ENCODE measurements at places on chromosomes 7 and 10. TPM values are rescaled to one million over a fixed set of nuclear protein-coding genes. Genes with fewer than 3 reads are reported as not detected.
A peak's percentile ranks its signal among the peaks of the same experiment; 100 is the strongest.

Gene LRRC18
- total RNA-seq = not detected

- DNase-seq = no peak
These were observed 88.1 kb downstream of the COBL start for GRCh38 chr7:51228386-51228958.

Gene ITPRID1
- 1.2 TPM for total RNA-seq

DNA sequence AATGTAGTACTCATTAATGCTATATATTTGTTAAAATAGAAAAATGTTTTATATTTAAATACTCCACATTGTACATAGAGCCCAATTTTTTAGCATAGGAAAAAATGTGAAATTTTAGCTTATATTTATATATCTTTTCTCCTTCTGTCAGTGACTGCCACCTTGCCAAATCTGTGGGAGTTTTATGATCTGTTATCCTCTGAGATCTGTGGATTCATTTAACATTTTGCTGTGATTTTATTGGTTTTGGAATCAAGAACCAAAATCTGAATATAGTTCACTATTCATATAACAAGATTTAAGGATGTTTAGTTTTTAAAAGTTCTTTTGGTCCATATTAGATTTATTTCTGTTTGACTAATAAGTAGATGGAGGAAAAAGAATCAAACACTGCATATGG is 127.9 kb downstream of the PPP1R9A start:
- DNase-seq = no peak

DNA sequence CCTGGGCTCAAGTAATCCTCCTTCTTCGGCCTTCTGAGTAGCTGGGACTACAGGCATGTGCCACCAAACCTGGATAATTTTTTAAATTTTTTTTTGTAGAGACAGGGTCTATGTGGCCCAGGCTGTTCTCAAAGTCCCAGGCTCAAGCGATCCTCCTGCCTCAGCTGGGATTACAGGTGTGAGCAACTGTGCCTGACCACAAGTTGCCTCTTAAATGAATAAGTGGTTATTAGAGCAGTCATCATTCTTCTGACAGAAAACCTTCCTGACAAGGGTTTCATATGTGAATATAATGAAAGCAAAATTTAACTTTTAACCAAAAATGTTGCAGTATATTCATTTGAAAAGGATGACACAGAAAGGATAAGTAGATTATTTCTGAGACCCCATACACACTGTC is 532.5 kb downstream of the GRM8 start:
- DNase-seq = no peak

Gene ASZ1
- total RNA-seq = not detected

Gene PLAC9
- total RNA-seq = 7.4 TPM

DNA sequence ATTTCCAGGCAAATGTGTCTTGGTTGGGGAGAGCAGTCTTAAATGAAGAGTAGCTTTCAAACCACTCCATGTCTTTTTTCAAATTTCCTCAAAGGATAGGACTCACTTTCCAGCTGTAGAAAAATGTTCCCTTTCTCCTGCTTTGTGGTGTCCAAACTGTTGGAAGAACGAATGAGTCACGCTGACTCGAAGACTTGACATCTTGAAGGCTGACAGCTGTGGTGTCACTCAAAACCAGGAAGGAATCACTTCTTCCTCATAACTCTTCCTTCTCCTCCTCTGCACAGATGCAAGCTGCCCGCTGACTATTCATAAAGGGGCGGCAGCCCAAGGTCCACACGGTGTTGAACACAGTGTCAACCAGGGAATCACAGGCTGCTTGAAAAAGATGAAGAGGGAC is 19.2 kb downstream of the PLA2G12B start:
- no peak for DNase-seq

- peak; percentile 90 for DNase-seq
These were observed at the start of gene STAMBPL1 for GRCh38 chr10:88879534-88880281. Gene STAMBPL1 (plus strand): TSS chr10:88880245. CDS start chr10:88901709, 21,464 bp downstream.

DNA sequence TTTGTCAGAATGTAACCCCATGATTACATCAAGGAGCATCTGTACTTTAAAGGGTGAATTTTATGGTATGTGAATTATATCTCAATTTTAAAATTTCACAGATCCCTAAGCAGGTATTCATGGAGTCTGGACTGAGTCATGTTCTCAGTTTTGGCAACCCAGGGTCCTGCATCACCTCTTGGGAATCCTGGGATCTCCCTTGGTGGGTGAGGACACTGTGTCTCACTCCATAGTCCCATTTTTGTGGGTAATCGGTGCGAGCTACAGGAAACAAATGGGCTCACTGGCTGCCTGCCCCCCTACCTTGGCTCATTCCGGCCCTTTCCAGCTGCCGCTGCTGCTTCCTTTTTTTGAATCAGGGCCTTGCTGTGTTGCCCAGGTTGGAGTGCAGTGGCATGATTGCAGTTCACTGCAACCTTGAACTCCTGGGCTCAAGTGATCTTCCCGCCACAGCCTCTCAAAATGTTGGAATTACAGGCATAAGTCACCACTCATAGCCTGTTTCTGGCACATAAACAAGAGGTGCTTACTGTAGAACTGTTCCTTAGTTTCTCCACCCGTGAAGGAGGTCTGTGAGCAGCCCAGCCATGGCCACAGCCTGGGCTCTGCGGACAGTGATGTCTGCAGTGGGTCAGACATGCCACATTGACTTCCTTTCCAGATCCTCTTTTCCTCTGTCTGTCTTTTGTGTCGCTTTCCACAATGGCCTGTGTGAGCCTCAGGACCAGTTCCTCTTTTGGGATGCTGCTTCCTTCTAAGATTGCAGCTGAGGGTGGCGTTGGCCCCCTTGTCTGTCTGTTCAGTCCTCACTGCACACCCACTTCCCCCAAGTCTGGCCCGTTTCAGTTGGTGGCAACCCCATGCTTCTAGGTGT is 14.5 kb downstream of the PALD1 start:
- peak; percentile 78 for DNase-seq

Gene NUTM2E
- not detected for total RNA-seq

Gene LZTS2
- 53.7 TPM for total RNA-seq

Gene VSIR
- 136 TPM for total RNA-seq

DNA sequence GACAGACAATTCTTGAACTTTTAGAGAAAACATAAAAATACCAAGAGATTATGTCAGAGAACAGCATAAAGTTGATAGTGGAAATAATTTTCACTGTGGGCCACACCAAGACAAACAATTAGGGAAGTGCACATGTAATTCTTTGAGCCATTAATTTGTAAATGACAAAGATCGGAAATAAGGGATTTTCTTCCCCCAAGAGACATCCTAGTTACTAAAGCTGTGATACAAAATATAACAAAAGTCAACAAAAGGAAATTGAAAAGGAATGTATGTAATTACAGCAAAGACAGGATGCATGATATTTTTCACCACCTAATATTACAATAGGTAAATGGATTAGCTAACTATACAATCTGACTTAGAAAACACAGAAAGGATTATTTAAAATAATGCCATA is 12.4 kb upstream of the LRRC72 start:
- DNase-seq = no peak

- no peak for DNase-seq
These were observed 24.0 kb upstream of the PCGF5 start for GRCh38 chr10:91196268-91197048.

Gene SYCE1
- not detected for total RNA-seq

Gene PLEKHA1
- 62.0 TPM for total RNA-seq

Measured in Peyer's patch (tissue), 4 donors.